ENCODE measurements at places on chromosomes 1 and 21.

GRCh38 chr21:27817074-27817473 lies 850.2 kb upstream of the ADAMTS5 start:
- DNase-seq = peak; percentile 42

DNA sequence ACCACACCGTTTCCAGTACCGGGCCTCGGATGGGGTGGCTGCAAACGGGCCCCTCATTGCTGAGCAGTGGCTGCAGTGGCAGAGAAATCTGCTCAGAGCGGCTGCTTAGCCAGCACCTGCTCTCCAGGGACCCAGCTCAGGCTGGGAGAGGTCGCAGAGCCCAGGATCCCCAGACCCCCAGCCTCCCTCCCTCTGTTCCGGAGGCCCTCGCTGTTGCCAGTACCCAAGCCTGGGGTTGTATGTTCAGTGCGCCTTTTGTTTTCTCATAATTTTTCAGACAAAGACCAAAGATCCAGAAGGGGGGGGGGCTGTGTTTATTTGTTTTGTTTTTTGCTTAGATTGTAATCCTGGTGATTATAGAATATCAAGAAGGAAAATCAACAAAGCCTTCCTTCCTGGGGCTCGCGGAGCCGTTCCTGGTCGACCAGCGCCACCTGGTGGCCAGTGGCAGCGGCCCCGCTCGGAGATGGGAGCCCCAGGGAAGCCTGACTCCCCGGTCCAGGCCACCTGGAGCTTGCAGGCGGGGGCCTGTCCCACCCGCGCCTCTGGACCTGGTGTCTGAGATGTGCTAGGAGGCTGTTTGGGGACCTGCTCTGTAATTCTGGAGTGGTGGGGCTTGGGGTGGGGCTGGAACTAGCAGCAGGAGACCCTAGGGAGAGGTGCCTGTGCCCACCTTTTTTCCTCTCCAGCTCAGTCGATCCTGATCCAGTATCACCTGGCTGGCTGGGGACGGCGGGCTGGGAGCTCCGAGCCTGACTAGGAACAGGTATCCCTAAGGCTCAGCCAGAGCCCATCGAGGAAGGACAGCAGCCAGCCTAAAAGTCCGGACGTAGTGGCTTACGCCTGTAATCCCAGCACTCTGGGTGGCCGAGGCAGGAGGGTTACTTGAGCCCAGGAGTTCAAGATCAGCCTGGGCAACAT lies 123.9 kb upstream of the VAMP3 start:
- DNase-seq = peak; percentile 42

DNA sequence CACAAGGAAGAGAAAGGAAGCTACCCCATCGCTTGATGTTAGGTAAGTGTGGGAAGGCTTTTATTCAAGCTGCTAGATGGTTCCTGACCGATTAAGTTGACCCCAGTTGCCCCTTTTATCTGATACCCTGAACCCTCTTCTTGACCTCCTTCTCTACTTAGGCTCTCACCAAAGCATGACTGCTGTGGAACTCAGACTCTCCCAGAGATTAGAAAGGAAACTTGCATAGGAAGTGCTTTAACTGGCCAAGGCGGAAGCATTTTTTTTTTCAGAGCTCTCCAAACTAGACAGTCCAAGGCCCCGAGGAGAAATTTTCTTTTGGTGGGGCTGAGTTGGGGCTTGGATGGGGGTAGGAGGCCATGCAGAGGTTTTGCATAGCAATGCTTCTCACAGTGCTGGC lies 101.3 kb upstream of the USP24 start:
- no peak for DNase-seq

DNA sequence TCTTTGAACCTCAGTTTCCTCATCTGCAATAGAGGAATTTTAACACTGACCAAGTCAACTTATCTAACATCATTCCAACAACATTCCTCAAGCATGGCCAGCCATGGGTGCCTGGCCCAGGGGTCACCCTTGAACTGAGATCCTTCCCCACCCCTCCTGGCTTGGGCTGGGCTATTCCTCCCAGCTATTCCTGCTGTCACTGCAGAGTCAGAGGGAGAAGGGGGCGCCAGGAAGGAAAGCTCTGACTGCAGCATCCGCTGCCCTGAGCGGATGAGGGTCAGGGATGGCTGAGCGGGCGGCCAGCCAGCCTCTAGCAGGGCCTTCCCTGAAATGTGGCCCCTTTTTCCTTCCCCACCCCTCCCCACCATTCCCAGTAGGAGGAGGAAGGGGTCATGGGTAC lies 3.1 kb downstream of the TINAGL1 start:
- DNase-seq = no peak

- DNase-seq = no peak
Measured at GRCh38 chr21:31911138-31911907, 38.5 kb downstream of the HUNK start.

DNA sequence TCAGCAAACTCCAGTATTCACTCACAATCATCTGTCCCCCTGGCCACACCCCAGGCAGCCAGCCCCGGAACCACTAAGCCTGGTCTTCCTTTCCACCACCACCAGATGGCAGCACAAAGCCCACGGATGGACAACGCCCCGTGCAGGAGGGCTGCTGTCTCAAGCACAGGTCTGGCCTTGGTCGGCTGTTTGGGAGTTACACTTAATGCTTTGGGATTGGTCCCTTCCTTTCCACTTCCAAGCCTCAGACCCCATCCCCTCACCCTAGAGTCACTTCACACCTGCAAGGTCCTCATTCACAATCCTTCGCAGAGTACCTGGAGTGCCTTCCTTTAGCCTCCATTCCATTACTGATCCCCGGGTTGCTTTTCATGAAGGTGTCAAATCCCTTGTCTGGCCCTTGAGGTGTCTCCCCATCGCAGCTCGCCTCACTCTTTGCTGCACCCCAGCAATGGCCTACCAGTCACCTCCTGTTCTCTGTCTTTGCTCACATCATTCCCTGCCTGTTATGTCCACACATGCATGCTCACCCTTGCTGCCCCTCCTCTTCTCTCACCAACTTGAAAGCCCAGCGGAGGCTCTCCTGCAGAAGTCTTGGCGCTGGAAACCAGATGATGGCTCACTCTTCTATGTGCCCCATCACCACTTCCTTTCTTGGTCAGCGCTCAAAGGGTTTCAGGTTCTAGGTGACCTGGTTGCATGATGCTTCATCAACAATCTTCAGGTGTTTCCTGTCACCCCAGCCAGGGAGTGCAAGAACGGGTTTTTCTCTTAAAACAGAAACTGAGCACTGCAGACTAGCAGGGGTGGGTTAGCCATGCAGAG lies 24.9 kb upstream of the KCNA2 start:
- DNase-seq = peak; percentile 60

- peak; percentile 31 for DNase-seq
Measured at GRCh38 chr1:28416509-28417194, 47.1 kb downstream of the PHACTR4 start.

Data from fibroblast of the aortic adventitia (primary cell).